ENCODE measurements at places on chromosomes 5 and 9. TPM values are rescaled to one million over a fixed set of nuclear protein-coding genes. Genes with fewer than 3 reads are reported as not detected.

The KCTD16 gene
- total RNA-seq: 23.6 TPM

The CENPH gene
- total RNA-seq: 16.2 TPM

The LHX2 gene
- total RNA-seq: 189 TPM

The TSSK1B gene
- total RNA-seq: 0.16 TPM

The STPG3 gene
- total RNA-seq: not detected

The MRPS2 gene
- total RNA-seq: 9.7 TPM

The SYNPO gene
- 5.8 TPM for total RNA-seq

The MCTP1 gene
- 147 TPM for total RNA-seq

The FKTN gene
- total RNA-seq: 39.9 TPM

The CAVIN4 gene
- 12.9 TPM for total RNA-seq

The FOXD4L6 gene
- total RNA-seq: 0.31 TPM
